Activated naive CD8-positive, alpha-beta T cell treated with anti-CD3 and anti-CD28 coated beads for 36 hours (primary cell): ENCODE measurements at places on chromosomes 2 and 18. TPM values are rescaled to one million over a fixed set of nuclear protein-coding genes. Genes with fewer than 3 reads are reported as not detected.
A peak's percentile ranks its signal among the peaks of the same experiment; 100 is the strongest.

HAAO gene
- 1.1 TPM for total RNA-seq

RNF152 gene
- total RNA-seq: 0.42 TPM

SERPINB3 gene
- total RNA-seq: not detected

C1QL2 gene
- not detected for total RNA-seq

TBC1D8 gene
- 2.0 TPM for total RNA-seq

ASPRV1 gene
- total RNA-seq: 0.54 TPM

COL5A2 gene
- total RNA-seq: 3.3 TPM

- H3K27ac ChIP-seq: no peak overlapping the region
- H3K36me3 ChIP-seq: peaks cover 2% of the 10 kb centered on the region
- peaks cover 8% of the 10 kb centered on the region for H3K4me1 ChIP-seq
Measured at GRCh38 chr2:240974771-240975572, 23.4 kb upstream of the SNED1 start.

DNA sequence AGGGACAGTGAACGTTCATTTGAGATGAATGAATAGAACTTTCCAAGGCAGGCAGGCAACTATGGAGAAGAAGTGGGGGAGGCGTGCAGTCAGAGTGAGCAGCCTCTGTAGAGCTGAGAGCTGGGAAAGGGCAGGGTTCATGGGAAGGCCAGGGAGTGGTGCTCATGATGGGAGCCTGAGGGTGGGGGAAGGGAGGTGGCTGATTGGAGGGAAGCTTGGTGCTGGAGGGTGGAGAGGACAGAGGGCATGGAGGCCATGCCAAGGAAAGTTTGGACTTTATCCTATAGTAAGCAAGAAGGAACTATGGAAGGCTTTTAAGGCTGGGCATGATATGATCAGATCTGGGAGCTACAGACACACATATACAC lies 47.6 kb upstream of the LGALSL start:
- no peak overlapping the region for H3K4me3 ChIP-seq
- H3K27me3 ChIP-seq: no peaks in the 10 kb centered on the region
- peaks cover 2% of the 10 kb centered on the region for H3K4me1 ChIP-seq

- H3K27ac ChIP-seq: no peak overlapping the region
- peaks cover 40% of the 10 kb centered on the region for H3K4me1 ChIP-seq
- H3K4me3 ChIP-seq: no peak overlapping the region
- no peaks in the 10 kb centered on the region for H3K27me3 ChIP-seq
Measured at GRCh38 chr2:46435796-46436360, 43.5 kb upstream of the TMEM247 start.

- peaks cover 8% of the 10 kb centered on the region for H3K4me1 ChIP-seq
- H3K36me3 ChIP-seq: no peaks in the 10 kb centered on the region
- H3K27ac ChIP-seq: no peak overlapping the region
- no peak for DNase-seq
- no peak overlapping the region for H3K4me3 ChIP-seq
Measured at GRCh38 chr2:143803936-143804335, 674.7 kb downstream of the ARHGAP15 start.

- no peak for DNase-seq
- H3K4me3 ChIP-seq: no peak overlapping the region
- no peaks in the 10 kb centered on the region for H3K36me3 ChIP-seq
- no peaks in the 10 kb centered on the region for H3K4me1 ChIP-seq
- peaks cover 68% of the 10 kb centered on the region for H3K27me3 ChIP-seq
- no peak overlapping the region for H3K27ac ChIP-seq
Measured at GRCh38 chr2:118815731-118816130, 31.7 kb downstream of the EN1 start.

GRCh38 chr18:26133652-26134051 lies at the start of gene PSMA8:
Gene PSMA8, plus strand, starts transcription at chr18:26133869. Its CDS starts 97 bp downstream, at chr18:26133966.
- H3K4me1 ChIP-seq: peaks cover 6% of the 10 kb centered on the region
- H3K4me3 ChIP-seq: peak within 1 kb of the TSS; percentile 83
- DNase-seq: peak; percentile 69
- no peaks in the 10 kb centered on the region for H3K27me3 ChIP-seq

GRCh38 chr18:9319333-9319732 lies 15.2 kb upstream of the TWSG1 start:
- no peaks in the 10 kb centered on the region for H3K4me1 ChIP-seq
- DNase-seq: no peak
- no peak overlapping the region for H3K27ac ChIP-seq
- no peak overlapping the region for H3K4me3 ChIP-seq
- peaks cover 4% of the 10 kb centered on the region for H3K36me3 ChIP-seq

GRCh38 chr2:101007415-101008345 lies 5.6 kb downstream of the RPL31 start:
- peak overlapping the region; percentile 22 for H3K4me3 ChIP-seq
- no peak for DNase-seq
- peaks cover 69% of the 10 kb centered on the region for H3K36me3 ChIP-seq

DNA sequence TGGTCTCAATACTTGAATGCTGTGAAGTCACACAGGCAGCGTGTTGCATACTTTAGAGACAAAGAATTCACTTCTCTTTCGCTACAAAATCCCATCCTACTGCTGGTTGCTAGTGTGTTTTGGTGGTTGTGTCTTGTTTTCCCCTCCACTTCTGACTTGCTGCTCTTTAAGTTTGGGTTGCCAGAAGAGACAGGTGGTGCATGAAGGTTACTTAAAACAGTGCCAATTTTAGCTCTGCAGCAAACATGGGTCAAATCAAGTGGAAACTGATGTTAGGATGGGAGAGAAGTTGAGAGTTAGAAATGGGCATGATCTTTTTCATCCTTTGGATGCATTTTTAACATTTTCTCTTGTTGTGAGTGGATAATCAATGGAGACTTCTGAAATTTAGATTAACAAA lies 136.2 kb upstream of the KCNH7 start:
- H3K27me3 ChIP-seq: no peaks in the 10 kb centered on the region
- H3K27ac ChIP-seq: no peak overlapping the region
- H3K36me3 ChIP-seq: no peaks in the 10 kb centered on the region
- DNase-seq: no peak
- no peak overlapping the region for H3K4me3 ChIP-seq

DNA sequence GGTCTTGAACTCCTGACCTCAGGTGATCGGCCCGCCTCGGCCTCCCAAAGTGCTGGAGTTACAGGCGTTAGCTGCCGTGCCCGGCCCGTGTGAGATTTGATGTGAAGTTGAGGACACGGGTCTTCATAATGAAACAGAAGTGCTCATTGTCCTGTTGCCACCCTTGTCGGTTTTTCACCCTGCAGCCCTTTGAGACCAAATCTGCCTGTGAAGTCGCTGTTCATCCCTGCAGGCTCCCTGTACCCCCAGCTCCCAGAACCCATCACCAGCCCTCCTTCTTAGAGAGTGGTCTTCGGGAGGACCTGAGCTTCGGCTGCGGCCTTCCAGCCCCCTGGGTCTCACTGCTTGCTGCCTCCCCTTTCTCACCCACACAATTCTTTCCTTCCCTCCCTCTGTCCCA lies 325.2 kb downstream of the GBX2 start:
- no peaks in the 10 kb centered on the region for H3K4me1 ChIP-seq
- H3K27me3 ChIP-seq: peaks cover 7% of the 10 kb centered on the region
- H3K36me3 ChIP-seq: no peaks in the 10 kb centered on the region

DNA sequence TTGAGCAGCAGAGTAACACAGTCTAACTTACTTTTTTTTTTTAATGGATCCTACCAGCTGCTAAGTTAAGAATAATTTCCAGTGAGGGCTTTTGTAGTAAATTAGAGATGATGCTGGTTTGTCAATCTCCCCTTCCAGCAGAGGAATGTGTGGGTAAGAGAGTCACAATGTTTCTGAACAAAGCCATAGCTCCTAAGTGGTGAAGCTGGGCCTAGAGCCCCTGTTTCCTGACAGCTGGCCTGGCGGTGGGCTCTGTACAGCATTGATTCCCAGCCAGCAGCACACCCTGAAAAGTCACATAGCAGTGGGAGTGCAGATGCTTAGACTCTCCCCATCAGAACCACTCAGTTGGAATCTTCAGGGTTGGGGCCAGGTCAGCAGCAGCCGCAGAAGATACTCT lies 24.4 kb downstream of the CAPG start:
- H3K27me3 ChIP-seq: no peaks in the 10 kb centered on the region
- H3K36me3 ChIP-seq: peaks cover 2% of the 10 kb centered on the region
- no peak overlapping the region for H3K4me3 ChIP-seq

GRCh38 chr18:55821219-55821618 lies 233.2 kb upstream of the TCF4 start:
- H3K4me3 ChIP-seq: no peak overlapping the region
- no peaks in the 10 kb centered on the region for H3K36me3 ChIP-seq
- no peak for DNase-seq
- no peak overlapping the region for H3K27ac ChIP-seq
- H3K27me3 ChIP-seq: no peaks in the 10 kb centered on the region
- H3K4me1 ChIP-seq: no peaks in the 10 kb centered on the region

- H3K36me3 ChIP-seq: no peaks in the 10 kb centered on the region
- no peaks in the 10 kb centered on the region for H3K4me1 ChIP-seq
- H3K27me3 ChIP-seq: peaks cover 37% of the 10 kb centered on the region
- no peak overlapping the region for H3K27ac ChIP-seq
- no peak for DNase-seq
Measured at GRCh38 chr2:68283419-68283812, 31.1 kb upstream of the PPP3R1 start.

DNA sequence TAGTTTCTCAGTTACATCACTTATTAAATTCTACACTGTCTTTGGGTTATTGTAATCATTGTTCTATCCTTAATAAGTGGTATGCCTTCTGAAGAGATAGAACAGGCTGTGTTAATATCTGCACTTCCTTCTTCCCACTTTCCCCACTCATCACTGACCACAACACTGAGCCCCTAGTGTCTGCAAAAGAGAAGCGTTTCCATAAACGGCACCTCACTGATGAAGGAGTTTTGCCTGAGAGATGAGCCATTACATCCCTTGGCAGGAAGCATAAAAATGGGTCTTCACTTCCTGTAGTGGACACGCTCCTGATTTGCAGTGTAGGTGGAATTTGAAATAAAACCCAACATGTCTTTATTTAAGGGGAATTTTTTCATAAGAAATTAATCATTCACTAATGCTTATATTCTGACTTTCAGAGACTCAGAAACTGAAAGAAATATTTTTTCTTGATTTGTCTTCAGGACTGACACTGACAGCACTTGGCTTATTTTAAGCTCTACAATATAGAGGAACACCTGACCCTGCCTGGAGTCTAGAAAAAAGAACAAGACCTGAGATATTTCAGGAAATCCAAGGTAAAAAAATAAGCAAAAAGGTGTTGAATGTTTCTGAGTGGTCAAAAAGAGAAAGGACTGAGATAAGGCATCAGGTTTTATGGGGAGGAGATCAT lies 275.3 kb downstream of the RAD51AP2 start:
- no peak overlapping the region for H3K27ac ChIP-seq
- H3K4me3 ChIP-seq: no peak overlapping the region
- H3K36me3 ChIP-seq: no peaks in the 10 kb centered on the region
- H3K27me3 ChIP-seq: no peaks in the 10 kb centered on the region

GRCh38 chr18:70256184-70256583 lies 32.7 kb upstream of the SOCS6 start:
- peaks cover 7% of the 10 kb centered on the region for H3K27me3 ChIP-seq
- H3K4me1 ChIP-seq: no peaks in the 10 kb centered on the region
- no peak for DNase-seq
- H3K27ac ChIP-seq: no peak overlapping the region
- H3K36me3 ChIP-seq: no peaks in the 10 kb centered on the region

DNA sequence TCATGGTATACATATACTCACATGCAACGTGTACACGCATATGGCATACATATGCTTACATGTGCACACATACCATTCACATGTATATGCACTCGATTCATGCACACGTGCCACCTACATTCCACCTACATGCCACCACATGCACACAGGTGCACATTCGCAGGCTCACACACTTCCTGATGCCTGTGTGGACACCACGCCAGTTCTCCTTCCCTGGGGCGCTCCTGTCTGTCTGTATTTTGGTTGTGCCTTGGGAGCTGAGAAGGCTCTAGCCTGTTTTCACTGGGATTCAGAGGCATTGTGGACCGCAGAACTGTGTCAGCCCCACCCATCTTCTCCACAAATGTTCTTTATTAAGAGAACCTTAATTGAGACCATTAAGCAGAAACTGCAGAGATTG lies 96.6 kb upstream of the CTDP1 start:
- DNase-seq: no peak
- no peaks in the 10 kb centered on the region for H3K27me3 ChIP-seq
- no peak overlapping the region for H3K4me3 ChIP-seq
- no peaks in the 10 kb centered on the region for H3K4me1 ChIP-seq
- no peaks in the 10 kb centered on the region for H3K36me3 ChIP-seq
- no peak overlapping the region for H3K27ac ChIP-seq

DNA sequence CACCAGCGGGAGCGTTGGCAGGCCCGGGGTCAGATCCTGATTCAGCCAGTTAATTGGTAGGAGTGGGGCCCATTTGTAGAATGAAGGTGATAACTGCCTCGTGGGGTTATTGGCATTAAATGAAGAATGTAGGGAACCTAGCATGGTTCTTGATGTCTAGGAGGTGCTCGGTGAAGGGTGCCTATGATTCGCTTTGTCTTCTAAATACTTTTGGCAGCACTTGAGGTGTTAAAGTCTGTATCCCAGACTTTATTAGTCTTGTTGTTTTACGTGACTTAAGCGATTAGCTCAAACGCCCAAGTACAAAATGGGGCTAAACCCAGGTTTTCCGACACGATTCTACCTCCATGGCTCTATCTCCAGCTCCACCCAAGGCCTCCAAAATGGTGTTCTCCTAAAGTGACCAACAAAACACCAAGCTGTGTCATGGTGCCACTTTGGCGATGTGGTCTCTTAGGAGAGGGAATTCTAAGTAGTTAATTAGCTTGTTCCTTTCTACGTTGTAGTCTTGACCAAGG lies 980 bp upstream of the PPP4R1 start:
- H3K27ac ChIP-seq: peak overlapping the region; percentile 56
- H3K27me3 ChIP-seq: no peaks in the 10 kb centered on the region
- H3K4me3 ChIP-seq: peak overlapping the region; percentile 72
- DNase-seq: no peak

GRCh38 chr2:32849456-32850194 lies 97.1 kb upstream of the LTBP1 start:
- H3K4me1 ChIP-seq: no peaks in the 10 kb centered on the region
- H3K27ac ChIP-seq: no peak overlapping the region
- no peak for DNase-seq

DNA sequence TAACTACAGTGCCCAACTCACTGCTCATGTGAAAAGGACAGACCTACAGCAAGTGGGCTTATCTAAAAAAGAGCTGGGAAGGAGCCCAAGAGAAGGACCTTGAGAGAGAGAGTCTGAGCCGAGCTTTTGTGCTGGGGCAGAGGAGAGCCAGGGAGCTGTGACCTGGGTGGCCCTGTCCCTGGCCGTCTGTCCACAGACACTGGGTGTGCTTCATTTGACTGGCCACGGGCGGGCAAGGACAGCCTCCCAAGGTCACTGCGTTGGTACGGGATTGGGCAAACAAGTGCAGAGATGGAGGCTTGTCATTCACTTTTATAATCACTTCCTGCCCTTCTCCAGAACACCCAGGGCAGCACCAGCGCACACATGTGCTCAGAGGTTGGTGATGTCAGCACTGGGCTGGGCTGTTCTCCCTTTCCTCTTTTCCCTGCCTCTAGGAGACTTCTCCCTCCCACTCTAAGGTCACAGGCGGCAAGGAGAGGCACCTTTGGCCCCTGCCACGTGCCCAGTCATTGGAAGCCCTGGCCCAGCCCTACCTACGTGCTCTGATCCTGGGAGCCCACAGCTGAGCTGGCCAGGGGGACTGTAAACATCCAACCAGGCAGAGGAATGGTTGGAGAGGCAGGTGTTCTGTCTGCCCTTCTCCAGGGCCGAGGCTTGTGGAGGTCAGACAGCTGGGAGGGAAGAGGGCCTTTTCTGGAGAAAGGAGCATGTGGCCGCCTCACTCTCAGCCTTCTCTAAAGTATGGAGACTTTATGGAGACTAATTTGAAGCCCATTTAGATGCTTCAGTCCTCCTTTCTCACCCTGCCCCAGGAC lies 6.4 kb upstream of the PSD4 start:
- no peaks in the 10 kb centered on the region for H3K27me3 ChIP-seq
- DNase-seq: peak; percentile 46
- H3K27ac ChIP-seq: peak overlapping the region; percentile 98
- H3K4me3 ChIP-seq: peak overlapping the region; percentile 67
